SJSA1 (cell line): ENCODE measurements at places on chromosomes 4 and X. TPM values are rescaled to one million over a fixed set of nuclear protein-coding genes. Genes with fewer than 3 reads are reported as not detected.

GRCh38 chrX:38973322-38973721, 172.1 kb downstream of the MID1IP1 start:
- H3K27ac ChIP-seq, result no peak overlapping the region
- no peak overlapping the region for H3K4me3 ChIP-seq
- no peaks in the 10 kb centered on the region for H3K36me3 ChIP-seq
- no peak for DNase-seq
- H3K27me3 ChIP-seq, result no peaks in the 10 kb centered on the region
- H3K4me1 ChIP-seq, result no peaks in the 10 kb centered on the region; the same call in 1 of the 2 replicates

GRCh38 chr4:174135530-174135929, 147.9 kb downstream of the FBXO8 start:
- no peak overlapping the region for H3K27ac ChIP-seq
- H3K27me3 ChIP-seq, result peaks cover 4% of the 10 kb centered on the region; the same call in 1 of the 2 replicates
- H3K4me3 ChIP-seq, result no peak overlapping the region
- H3K4me1 ChIP-seq, result no peaks in the 10 kb centered on the region
- no peak for DNase-seq

IL13RA2 gene
- not detected in 2 replicates for total RNA-seq

- H3K4me1 ChIP-seq, result no peaks in the 10 kb centered on the region
- DNase-seq, result no peak
- no peaks in the 10 kb centered on the region for H3K36me3 ChIP-seq
- no peaks in the 10 kb centered on the region for H3K27me3 ChIP-seq
- H3K4me3 ChIP-seq, result no peak overlapping the region
- H3K27ac ChIP-seq, result no peak overlapping the region
Observed at GRCh38 chr4:143021384-143021783, 163.3 kb upstream of the USP38 start.

GRCh38 chrX:42466332-42467046, 311.5 kb downstream of the PPP1R2C start:
- no peak for DNase-seq
- no peaks in the 10 kb centered on the region for H3K36me3 ChIP-seq
- no peaks in the 10 kb centered on the region for H3K4me1 ChIP-seq

DNA sequence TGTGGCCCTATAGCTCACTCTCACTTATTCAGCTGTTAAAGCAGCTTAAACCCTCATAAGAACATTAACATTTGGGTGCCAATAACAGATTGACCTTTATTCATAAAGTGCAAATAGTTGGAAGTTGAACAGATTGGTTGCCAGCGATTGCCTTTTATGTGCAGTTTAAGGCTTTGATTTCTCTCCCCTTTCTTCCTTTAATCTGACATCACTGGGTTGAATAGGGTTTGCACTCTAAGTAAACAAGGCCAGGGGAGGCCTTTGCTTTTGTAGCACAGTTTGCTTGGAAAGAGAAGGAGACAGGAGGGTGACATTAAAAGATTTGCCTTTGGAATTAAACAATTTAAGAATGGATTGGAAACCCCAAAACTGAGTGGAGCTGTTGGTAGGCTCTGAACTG, 114.3 kb downstream of the NKX6-1 start:
- H3K27ac ChIP-seq, result no peak overlapping the region

- no peaks in the 10 kb centered on the region for H3K36me3 ChIP-seq
- H3K4me1 ChIP-seq, result peaks cover 41% of the 10 kb centered on the region
- H3K27me3 ChIP-seq, result no peaks in the 10 kb centered on the region
Observed at GRCh38 chr4:74543983-74544382, 99.0 kb downstream of the AREG start.

GRCh38 chr4:140118931-140119640, 34.9 kb downstream of the MAML3 start:
- H3K4me3 ChIP-seq, result no peak overlapping the region
- H3K4me1 ChIP-seq, result peaks cover 11% of the 10 kb centered on the region
- no peaks in the 10 kb centered on the region for H3K27me3 ChIP-seq
- DNase-seq, result no peak

DNA sequence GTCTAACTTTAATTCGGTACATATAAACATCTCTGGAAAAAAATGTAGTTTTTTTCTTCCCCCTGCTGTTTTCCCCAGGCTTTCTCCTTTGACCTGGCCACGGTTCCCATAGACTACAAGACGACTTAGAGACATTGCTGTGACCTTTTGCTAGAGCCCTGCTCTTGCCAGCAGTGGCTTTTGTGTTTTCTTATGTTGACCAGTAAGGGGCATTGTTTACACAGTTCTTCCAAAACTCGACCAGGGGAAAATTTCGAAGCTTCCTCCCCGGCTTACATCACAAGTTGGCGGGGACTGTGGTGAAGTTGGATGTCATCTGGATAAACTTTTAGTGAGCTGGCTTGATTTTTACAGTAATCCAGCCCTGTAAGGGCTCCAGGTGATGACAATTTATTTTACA, 9.3 kb downstream of the CCDC160 start:
- no peak overlapping the region for H3K27ac ChIP-seq
- DNase-seq, result no peak
- no peaks in the 10 kb centered on the region for H3K4me1 ChIP-seq
- no peaks in the 10 kb centered on the region for H3K27me3 ChIP-seq

DNA sequence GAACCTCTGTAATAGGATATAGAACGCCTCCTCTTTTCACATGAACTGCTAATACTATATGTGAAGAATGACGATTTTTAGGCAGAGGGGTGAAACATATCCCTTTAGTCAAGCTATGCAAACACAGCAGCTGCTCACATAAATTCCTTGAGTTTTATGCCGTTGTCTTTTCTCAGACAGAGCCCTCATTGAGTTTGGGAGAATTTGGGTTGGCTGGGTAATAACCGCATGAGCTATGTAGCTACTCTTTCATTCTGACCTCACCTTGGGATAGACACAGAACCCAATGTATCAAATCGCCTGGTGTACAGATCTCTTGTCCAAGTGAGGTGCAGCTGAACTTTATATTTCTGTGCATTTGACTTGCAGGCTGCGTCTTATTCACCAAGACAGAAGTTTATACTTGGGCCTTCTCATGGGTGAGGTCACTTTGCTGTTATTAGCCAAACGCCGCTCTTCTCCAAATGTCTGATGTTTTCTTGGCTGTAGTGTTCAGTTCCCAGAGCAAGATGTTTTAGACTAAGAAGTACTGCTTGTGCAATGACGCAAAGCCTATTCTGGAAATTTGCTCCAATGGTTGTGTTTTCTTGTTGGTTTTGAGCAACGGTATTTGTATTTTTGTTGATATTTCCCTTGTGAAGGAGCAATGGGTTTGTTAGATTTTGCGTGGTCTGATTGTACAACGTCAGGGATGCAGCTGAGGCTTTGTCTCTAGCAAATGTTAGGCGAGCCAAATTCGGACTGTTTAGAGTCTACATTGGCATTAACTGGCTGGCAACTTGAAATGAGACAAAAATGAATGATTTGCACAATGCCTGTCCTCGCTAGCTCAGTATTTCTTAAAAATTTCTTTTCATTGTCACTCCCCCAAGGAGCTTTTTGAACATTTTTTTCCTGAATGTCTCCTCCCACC, 11.2 kb upstream of the SPARCL1 start:
- no peaks in the 10 kb centered on the region for H3K36me3 ChIP-seq
- H3K27ac ChIP-seq, result no peak overlapping the region
- no peak for DNase-seq
- H3K4me1 ChIP-seq, result no peaks in the 10 kb centered on the region
- 0 out of 2 replicates have a peak, but pooled peaks cover 4% of the 10 kb centered on the region for H3K27me3 ChIP-seq
- H3K4me3 ChIP-seq, result no peak overlapping the region

KLHL5 gene
- 79.3 and 80.8 TPM in 2 replicates for total RNA-seq

DNA sequence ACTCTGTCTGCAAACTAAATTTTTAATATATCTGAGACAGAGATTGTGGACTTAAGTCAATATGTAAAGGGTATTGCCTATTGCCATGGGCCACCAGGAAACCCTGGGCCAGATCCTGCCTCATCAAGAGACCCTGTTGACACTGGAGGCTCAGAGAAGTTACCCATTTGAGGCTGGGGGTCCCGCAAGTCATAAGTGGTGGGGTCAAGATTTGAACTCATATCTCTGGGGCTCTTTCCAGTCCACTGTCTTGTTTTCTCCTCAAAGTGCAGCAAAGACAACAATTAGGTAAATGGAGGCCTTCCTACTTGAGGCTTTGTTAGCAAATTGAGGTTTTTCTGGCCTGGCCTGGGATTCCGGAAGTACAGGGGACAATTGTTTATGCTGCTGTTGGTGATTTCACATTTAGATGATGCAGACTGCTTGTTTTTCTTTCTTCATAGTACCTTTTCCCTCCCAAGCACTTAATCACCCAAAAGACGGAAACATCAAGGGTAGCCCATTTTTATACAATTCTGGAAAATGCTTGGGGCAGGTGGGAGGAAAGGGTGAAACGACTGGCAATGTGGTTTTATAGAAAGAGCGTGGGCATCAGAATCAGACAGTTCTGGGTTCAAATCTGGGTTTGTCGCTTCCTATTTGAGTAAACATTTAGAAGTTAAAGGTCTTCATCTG, 160.0 kb downstream of the SMIM20 start:
- H3K4me1 ChIP-seq, result no peaks in the 10 kb centered on the region
- no peak overlapping the region for H3K27ac ChIP-seq
- H3K4me3 ChIP-seq, result no peak overlapping the region
- H3K27me3 ChIP-seq, result no peaks in the 10 kb centered on the region
- no peak for DNase-seq
